LHCN-M2 (cell line): ENCODE measurements at places on chromosomes 11 and 22.
A peak's percentile ranks its signal among the peaks of the same experiment; 100 is the strongest.

- DNase-seq, result no peak
Measured at GRCh38 chr11:68325183-68325906, 13.0 kb downstream of the LRP5 start.

GRCh38 chr11:74592063-74592440 lies 330 bp upstream of the POLD3 start:
- no peak for DNase-seq

- no peak for DNase-seq
Measured at GRCh38 chr11:3867209-3868091, 12.0 kb downstream of the STIM1 start.

GRCh38 chr11:75836417-75836816 lies 21.4 kb downstream of the UVRAG start:
- no peak for DNase-seq

GRCh38 chr22:37166675-37167066 lies 17.0 kb upstream of the IL2RB start:
- peak; percentile 51 for DNase-seq
